HFF-Myc (cell line): ENCODE measurements at places on chromosomes 13 and 19.
A peak's percentile ranks its signal among the peaks of the same experiment; 100 is the strongest.

GRCh38 chr13:28058866-28059613, 41.3 kb downstream of the FLT3 start:
- no peak for DNase-seq

GRCh38 chr13:94169454-94170144, 309.9 kb downstream of the DCT start:
- no peak for DNase-seq

- DNase-seq = no peak
These were observed 20.8 kb upstream of the ERCC1 start for GRCh38 chr19:45444318-45445041.

GRCh38 chr13:41462427-41462826, 5.1 kb downstream of the RGCC start:
- DNase-seq = no peak

- DNase-seq = no peak
These were observed 16.9 kb upstream of the SPIB start for GRCh38 chr19:50401605-50402450.

- DNase-seq = no peak
These were observed 87.4 kb upstream of the UFM1 start for GRCh38 chr13:38262211-38262610.

GRCh38 chr13:113045251-113046127, 60.1 kb upstream of the F7 start:
- DNase-seq = no peak

- DNase-seq = peak; percentile 50
These were observed 256.9 kb downstream of the SPRY2 start for GRCh38 chr13:80083853-80084676.

DNA sequence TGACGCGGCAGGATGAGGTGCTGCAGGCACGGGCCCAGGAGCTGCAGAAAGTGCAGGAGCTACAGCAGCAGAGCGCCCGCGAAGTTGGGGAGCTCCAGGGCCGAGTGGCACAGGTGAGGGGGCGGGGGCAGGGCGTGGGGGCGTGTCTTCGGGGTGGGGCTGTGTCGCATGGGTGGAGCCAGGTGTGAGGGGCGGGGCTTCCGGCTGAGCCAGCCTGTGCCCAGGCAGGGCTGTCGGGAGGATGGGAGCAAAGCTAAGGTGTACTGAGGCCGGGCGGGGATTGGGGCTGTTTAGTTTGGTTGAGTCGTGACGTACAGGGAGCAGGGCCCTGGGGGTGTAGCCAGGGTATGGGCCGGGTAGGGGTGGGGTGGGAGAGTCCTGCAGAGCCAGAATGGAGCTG, 62.3 kb downstream of the KCNC3 start:
- no peak for DNase-seq

- DNase-seq = no peak
These were observed 52.5 kb downstream of the SPACA7 start for GRCh38 chr13:112428704-112429103.

- no peak for DNase-seq
These were observed 74.4 kb upstream of the FARP1 start for GRCh38 chr13:98068521-98068920.

- no peak for DNase-seq
These were observed 97.6 kb downstream of the ZNF536 start for GRCh38 chr19:30469774-30470173.

GRCh38 chr19:48741129-48741999, 954 bp upstream of the RASIP1 start:
- no peak for DNase-seq

DNA sequence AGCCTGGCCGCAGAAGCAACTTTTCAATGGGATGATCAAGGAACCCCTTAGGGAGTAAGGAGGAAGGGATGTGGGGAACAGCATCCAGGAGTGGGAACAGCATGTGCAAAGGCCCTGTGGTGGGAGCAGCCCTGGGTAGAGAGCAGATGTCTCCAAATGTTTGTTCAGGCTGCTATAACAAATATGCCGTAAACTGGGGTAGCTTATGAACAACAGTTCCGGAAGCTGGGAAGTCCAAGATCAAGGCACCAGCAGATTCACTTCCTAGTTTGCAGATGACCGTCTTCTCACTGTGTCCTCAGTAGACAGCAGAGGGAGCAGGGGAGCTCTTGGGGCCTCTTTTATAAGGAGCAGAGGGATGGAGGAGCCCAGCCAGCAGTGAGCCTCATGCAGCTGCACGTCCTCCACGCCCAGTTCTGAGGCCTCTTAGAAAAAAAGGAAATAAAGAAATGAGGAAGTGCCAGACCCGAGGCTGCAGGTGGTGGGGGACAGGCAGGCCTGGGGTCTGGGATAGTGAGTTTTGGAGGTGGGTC, 4.2 kb upstream of the LRRC25 start:
- no peak for DNase-seq

GRCh38 chr19:53866865-53867224, 838 bp upstream of the MYADM start:
- no peak for DNase-seq

DNA sequence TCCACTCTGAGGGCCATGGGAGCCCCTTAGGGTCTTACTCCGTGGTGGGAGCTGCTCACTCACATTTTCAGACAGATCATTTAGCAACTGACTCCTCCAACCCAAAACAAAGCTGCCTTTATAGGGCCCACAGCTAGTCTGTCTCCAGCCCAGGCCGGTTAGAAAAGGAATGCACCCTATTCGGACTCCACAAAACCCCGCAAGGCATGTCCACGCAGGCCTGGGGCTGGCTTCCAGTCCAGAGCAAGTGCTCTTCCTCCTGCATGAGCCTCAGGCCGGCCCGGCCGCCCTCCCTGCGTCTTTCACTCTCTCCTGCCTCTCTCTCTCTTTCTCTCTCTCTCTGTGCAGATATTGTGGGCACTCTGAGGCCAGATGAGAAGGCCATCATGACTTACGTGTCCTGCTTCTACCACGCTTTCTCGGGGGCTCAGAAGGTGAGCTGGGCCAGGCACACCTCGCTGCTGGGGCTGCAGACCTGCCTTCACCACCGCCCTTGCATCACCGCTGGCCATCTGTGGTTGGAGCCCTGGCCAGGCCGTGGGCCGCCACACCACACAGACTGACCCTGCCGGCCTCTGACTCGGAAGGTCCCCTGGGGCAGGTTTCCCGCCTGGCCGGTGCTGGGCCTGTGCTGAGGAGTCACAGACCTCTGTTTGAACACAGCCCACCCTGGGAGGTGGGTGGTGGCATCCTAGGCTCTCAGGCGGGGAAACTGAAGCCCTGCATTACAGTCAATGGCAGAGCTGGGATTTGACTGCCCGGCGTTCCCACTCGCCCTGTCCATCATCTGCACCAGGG, 33.1 kb downstream of the CAPN12 start:
- DNase-seq = no peak

DNA sequence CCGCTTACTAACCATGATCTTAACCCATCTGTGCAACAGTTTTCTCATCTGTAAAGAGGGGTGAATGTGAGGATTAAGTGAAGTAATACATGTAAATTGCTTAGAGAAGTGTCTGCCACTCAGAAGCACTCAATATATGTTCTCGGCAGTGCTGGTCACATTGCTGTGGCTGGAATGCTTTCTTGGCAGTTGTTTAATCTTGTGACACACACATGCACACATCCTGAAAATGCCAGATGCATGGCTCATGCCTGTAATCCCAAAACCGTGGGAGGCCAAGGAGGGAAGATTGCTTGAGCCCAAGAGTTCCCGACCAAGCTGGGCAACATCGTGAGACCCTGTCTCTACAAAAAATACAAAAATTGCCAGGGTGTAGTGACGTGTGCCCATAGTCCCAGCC, 4.9 kb upstream of the DMKN start:
- peak; percentile 70 for DNase-seq

DNA sequence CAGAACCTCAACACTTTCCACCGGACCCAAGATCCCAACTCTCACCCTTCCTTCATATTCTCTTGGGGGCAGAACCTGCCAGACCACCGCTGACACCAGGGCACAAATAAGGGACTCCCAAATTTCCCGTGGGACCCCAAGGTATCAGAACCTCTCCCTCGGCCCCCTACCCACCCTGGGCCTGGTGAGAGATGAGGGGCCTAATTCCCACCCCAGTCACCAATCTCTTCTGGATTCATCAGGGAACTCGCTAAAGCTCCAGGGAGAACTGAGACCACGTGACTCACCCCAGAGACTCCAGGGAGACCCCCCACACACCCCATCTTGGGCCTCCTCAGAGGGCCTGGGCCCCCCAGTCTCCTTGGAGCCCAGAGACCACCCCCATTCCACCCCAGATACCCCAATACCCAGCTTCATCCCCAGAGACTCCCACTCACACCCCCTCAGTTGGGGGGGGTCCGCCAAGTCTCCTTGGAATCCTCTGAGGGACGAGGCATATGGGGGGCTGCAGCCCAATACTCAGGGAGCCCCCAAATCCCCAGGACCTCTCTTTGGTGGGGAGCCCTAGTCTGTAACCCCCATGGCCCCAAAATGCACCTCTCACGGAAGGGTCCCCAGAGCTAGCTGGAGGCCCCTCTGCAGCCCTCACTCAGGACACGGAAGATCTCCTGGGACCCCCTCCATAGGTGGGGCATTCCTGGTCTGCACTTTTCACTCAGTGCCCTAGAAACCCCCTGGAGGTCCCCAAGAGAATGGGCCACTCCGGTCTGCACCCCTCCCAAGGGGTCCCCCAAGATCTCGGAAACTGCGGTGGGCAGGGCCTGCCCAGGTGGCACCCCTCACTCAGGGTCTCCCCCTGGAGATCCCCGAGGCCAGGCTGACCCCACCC, 1.6 kb downstream of the LMNB2 start:
- no peak for DNase-seq

DNA sequence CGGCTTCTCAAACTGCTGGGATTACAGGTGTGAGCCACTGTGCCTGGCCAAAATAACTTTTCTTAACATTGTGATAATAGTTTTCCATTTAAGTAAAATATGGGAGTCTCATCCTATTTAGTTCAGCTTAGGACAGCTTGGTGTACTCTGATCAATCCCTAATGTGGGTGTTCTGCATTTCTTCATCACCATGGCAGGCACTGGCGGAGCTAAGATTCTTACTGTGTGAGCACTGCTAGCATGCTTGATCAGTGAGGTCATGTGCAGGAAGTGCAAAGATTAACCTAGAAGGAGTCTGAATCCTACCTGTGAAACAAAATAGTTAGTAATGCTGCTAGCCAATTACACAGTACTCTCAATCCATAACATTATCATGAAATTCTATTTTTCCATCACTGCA, 1684.2 kb upstream of the SLC10A2 start:
- DNase-seq = no peak

- no peak for DNase-seq
These were observed 361.5 kb upstream of the HTR2A start for GRCh38 chr13:47258384-47258783.

DNA sequence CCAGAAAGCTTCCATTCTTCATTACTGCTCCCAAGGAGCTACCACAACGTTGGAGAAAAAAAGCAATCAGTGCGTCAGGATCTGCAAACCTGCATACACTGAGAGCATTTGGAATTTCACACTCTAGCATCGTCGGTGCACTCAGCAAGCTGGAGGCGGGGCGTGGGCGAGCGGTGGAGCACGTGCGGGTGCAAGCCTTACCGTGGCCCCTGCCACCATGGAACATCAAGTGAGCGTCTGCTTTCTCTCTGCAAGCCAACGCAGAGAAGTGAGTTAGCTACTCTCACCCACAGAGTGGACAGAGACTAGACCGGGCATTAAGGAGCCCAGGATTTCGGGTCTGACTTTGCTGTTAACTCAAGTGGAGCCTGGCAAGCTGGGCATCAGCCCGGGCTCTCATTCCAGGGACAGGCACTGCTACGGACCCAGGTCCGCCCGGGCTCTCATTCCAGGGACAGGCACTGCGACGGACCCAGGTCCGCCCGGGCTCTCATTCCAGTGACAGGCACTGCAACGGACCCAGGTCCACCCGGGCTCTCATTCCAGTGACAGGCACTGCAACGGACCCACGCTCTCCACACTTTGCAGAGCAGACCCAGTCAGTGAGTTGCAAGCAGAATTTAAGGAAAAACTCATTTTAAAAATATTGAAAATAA, 124.1 kb upstream of the SPACA7 start:
- DNase-seq = no peak

GRCh38 chr13:49635599-49636433, 7.5 kb downstream of the ARL11 start:
- no peak for DNase-seq

GRCh38 chr13:33270895-33271538, 14.5 kb downstream of the STARD13 start:
- DNase-seq = no peak

DNA sequence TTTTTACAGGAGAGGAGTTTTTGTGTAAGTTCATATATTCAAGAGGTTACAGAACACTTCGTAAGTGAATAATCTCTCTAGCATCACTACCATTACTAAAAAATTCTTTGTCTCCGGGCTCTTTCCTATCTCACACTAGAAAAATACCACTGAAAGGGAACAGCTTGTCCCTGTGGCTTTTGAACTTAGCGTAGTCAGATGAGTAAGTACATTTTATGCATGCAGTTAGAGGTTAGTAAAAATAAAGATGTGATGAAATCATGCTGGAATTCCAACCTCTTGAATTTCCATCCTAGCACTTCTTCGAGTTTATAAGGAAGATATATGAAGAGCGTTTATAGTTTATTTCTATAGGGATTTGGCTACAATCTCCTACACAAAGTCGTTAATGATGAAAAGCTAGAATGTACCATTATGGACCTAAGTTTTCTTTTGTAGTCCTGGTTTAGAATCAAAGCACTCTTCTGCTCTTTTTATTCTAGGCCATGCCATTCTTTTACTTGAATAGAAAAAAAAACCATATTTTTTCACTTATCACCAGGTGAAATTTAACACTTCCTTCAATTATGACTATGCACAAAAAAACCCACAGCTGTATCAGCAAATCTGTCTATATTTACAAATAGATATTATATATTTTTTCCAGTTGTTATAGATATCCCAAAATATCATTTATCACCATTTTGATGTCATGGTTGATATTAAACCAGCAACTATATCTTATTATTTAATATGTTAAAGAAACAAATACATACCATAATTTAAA, 139.9 kb upstream of the PCDH9 start:
- no peak for DNase-seq
